ENCODE measurements at places on chromosomes 2 and 18.

GRCh38 chr2:65429786-65430602 is 2.4 kb downstream of the SPRED2 start:
- DNase-seq, result no peak

- DNase-seq, result no peak
Measured at GRCh38 chr2:210686401-210686800, 130.0 kb downstream of the CPS1 start.

DNA sequence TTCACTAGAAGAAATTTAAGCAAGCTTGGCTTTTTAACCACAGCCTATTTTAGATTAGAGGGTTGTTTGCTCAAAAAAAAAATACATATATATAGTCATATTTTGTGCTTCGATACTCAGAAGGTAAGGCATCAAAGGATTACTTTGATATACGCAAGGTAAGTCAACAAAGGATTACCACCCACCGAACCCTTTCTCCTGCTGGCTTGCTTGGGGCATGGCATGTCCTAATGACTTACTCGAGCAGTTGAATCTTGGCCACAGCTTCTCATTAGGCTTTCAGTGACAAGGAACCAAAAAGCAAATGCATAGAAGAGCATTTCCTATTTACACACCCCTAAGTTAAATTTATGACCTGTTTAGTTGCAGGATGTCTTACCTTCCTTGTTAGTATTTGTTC is 295.7 kb downstream of the AGAP1 start:
- no peak for DNase-seq

GRCh38 chr2:263774-264492 is at the start of gene SH3YL1:
Gene SH3YL1, minus strand, starts transcription at chr2:264032. Its CDS starts 48 bp downstream, at chr2:263984.
- DNase-seq, result no peak

- peak; percentile 30 for DNase-seq
Measured at GRCh38 chr2:27211241-27211942, 449 bp upstream of the ATRAID start.

- DNase-seq, result no peak
Measured at GRCh38 chr2:134359367-134360081, 105.7 kb downstream of the MGAT5 start.

GRCh38 chr2:241339839-241340630 is 16.1 kb upstream of the FARP2 start:
- DNase-seq, result no peak

GRCh38 chr2:12787891-12788801 is 71.4 kb downstream of the TRIB2 start:
- DNase-seq, result no peak

- no peak for DNase-seq
Measured at GRCh38 chr18:3126457-3127097, 93.2 kb downstream of the MYOM1 start.

DNA sequence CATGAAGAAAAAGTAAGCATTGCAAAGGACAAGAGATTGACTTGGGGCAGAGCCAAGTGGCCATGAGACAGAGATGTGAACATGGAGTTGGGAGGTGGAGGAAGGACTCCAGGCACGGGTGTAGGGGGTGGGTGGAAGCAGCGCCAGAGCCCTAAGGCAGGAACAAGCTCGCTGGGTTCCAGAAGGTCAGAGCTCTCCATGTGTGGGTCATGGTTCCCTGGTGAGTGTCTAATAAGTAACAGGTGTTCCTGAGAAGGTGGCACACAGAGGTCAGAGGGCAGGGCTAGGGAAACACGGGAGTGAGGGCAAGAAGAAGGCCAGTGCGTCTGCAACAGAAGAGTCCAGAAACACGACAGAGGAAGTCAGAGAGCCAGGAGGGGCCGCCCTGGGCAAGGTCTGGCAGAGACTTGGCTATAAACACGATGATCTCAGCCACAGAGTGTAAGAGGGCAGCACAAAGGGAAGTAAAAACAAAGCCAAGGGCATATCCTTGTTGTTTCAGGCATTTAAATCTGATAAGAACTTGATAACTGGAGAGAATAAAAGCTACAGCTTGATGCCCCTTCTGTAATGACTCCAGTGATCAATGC is 260.8 kb downstream of the TGIF1 start:
- peak; percentile 20 for DNase-seq

GRCh38 chr18:79868168-79868784 is 70.5 kb downstream of the KCNG2 start:
- DNase-seq, result no peak

DNA sequence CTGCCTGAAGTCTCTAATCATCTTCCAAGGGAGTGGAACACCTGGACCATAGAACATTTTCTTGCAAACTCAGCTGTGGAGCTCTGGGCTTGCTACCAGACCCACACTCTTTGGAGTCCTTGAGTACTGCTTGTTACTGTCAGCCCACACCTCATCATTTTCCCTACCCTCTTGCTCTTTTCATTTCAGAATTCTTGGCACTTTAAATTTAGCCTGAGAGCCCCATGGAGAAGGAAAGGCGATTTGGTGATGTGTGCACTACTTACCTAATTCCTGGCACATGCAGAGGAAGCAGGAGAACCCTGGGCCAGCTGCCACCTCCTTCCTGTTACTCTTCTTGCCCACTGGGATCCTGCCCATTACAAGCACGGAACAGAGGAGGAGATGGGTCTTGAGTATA is 31.7 kb downstream of the TMEM178A start:
- no peak for DNase-seq

DNA sequence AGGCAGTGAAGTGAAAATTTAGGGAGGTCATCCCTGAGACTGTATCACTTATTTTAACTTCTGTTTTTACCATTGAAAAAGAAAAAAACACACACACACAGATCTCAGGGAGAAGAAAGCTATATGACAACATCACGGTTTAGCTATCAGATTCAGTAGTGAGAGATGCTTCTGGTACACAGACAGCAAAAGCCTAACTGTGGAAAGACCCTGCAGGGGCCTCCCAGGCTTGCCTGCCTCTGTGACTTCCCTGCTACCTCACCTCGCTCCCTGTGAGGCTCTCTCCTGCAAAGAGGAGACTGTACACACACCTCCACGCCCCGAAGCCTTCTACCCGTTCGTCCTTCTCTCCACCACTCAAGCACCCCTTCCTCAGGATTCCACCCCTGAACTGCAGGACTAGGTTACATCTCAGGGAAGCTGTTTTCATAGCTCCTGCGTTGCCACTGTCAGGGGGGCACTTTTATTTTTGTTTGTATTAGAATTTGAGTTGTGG is 86.3 kb downstream of the EPB41L3 start:
- DNase-seq, result no peak

DNA sequence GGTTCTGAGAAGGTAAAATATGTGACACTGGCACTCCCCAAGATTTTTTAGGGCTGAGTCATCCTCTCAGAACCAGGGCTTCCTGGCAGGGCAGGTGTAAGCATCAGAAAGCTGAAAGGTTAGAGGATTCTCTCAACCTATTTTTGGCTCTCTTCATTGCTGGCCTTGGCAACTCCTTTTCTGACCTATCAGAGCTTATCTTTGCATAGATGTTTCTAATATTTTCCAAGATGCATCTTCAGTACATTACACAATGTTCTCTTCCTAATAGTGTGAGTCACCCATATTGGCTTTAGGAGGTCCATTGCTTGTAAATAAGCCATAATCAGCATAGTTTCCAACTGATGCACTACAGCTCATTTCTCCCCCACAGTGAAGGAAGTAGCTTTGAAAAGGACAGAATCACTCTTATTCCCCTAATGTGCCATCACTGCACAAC is 2008.4 kb upstream of the PIK3C3 start:
- no peak for DNase-seq

- no peak for DNase-seq
Measured at GRCh38 chr2:233184669-233185068, 66.8 kb upstream of the ATG16L1 start.

GRCh38 chr2:33292981-33293595 is 183.4 kb upstream of the RASGRP3 start:
- DNase-seq, result no peak

DNA sequence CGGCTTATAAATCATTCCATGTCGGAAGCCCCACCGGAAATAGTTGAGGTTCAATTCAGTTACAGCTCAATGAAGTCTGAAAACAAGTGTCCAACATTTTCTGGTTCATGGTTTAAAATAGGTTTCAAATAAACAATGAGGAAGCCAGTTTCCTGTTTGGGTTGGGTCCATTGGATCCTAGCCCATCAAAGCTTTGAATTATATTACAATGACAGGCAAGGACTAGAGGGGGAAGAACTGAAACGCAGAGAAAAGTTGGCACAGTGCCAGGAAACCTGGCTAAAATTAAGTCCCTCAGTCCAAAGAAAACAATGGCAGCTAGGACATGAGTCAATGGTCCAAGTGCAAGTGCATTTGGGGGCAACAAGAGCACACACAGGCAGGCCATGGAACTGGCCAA is 32.0 kb downstream of the SLC14A1 start:
- DNase-seq, result no peak

DNA sequence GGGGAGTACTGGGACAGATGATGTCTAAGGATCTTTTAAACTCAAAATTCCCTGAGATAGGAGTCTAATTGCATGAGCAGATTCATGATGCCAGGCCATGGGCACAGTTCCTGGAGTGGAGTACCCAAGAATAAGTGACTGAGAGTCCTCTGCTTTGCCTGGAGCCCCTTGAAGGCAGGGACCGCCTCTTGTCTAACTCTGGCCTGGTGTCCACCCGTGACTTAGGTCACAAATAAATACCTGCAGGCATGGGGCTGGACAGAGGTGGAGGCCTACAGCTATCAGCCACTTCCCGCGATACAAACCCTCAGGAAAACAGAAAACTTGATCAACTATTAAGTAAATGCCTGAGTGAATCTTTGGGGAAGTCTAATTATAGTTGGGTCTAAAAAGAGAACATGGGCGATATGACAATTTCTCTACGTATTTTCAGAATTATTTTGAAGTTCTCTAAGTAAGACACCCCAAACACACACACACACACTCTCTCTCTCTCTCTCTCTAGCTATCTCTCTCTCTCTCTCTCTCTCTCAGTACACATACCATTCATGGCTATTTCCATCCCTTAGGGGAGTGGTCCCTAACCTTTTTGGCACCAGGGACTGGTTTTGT is 1.8 kb upstream of the WIPF1 start:
- DNase-seq, result peak; percentile 17

GRCh38 chr2:11354363-11355154 is 10.1 kb upstream of the ROCK2 start:
- no peak for DNase-seq

GRCh38 chr18:21629089-21629832 is 17.1 kb downstream of the SNRPD1 start:
- peak; percentile 31 for DNase-seq

DNA sequence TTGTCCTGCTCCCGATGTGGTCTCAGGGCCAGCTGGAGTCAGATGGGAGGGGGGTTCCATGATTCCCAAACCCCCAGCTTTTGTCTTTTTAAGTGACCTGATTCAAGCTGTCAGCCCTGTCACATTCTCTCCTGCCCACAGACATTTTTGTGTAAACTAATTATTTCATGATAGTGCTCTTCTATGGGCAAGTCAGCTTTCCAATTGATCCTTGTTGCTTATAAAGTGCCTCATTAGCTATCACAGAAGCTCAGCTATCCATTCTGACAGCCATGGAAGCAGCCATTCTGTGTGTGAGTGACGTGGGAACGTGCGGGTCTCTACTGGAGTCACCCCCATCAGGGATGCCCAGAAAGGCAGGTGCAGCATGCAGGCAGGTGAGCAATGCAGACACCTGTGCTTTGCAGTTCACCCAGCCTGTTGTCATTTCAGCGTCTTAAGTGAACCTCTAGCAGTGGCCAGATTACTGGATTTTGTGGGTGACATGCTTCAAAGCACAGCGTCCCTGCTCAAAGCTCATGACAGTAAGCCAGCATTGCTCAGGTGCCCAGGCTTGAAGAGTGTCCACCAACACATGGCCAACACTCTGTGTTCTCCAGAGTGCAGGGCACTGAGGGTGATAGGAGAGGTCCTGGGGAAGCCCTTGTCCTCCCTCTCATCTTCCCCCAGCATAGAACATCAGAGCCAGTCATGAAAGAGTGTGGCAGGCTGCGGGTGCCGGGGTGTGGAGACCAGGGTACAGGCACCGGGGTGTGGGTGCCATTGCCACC is 162.1 kb upstream of the SH3BP4 start:
- no peak for DNase-seq

- DNase-seq, result no peak
Measured at GRCh38 chr2:64063454-64063853, 44.2 kb upstream of the VPS54 start.

DNA sequence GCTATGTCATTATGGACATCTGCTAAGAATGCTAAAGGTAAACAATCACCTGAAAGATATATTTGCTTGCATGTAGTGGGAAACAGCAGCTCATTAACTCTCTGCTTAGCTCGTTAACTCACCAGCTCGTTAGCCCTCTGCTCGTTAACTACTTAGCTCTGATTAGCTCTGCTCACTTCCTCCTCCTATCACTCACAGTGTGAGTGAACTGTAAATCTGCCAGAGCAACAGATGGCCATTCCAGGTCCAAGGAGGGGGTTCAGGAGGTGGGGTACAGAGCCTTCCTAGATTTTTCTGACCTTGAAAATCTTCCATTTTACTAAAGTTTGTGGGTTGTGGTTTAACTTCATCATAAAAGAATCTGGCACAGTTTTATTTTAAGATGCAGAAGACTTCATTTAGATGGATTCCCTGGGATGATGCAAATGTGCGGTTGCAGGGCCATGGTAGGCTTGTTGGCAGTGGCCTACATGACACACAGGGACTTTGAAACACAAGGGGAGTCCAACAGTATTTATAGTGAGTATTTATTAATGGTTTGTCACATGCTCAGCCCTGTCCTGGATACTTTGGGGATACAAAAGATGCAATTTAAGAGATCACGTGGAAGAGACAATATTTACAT is 1633.7 kb upstream of the CELF4 start:
- DNase-seq, result no peak

- no peak for DNase-seq
Measured at GRCh38 chr18:29749704-29750103, 1292.8 kb downstream of the DSC3 start.

DNA sequence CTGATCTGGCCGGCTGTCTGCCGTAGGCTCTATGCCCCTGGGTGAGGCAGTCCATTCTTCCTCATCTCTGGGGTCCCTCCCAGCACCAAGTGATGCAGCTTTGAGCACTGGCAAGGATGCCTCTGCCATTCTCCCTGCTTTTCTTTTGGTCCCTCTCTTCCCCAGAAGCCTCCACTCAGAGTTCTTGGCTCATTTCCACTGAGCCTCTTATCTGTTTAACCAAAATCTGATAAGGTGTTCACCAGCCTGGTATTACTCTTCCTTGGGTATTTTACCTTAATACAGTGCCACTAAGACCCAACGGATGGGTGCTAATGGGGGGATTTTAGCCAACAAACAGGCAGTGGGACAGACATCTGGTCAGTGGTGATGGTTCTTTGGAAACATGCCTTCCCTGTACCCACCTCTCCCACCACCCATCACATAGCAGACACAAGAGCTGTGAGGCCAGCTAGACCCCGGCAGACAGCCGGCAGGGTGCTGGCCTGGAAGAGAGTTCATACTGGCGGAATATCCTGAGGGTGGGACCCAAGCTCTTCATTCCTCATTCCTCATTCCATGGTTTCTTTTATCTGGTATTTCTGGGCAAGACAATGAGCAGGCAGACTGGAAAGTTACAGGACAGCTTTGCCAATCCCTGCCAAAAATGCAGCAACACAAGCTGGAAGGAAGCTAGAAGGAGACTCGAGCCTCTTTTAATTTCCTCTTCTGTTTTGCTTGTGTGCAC is 34.6 kb downstream of the ZBTB7C start:
- DNase-seq, result no peak

GRCh38 chr2:151265991-151266390 is 4.3 kb upstream of the RBM43 start:
- no peak for DNase-seq

Measured in OCI-LY7 (cell line).